ENCODE measurements at places on chromosomes 1 and 21.
A peak's percentile ranks its signal among the peaks of the same experiment; 100 is the strongest.

DNA sequence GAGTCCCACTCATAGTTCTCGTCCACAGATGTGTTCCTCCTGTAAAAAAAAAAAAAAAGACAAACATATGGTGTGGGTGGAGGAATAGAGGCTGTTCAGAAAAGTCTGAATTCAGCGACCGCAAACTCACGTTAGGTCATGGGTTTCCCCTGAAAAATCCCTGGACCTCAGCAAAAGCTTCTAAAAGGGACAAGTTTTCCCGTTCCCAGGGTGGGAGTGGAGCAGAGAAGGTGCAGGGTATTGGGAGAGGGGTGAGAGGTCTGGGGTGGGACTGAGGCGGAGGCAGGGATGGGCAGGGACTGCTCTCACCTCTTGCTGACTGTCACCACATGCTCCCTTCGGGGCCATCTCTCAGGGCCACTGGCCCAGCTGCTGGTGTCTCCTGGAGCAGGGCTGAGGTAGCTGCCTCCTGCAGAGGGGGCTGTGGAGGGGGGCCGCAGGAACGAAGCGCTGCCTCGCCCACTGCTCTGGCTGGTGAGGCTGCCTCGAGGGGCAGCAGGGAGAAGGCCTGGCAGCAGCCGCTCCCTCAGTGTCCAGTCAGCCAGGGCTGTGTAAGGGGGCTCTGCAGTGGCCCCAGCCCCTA, 2.6 kb upstream of the TAGLN2 start:
- no peak overlapping the region for H3K4me3 ChIP-seq
- no peak for DNase-seq
- no peaks in the 10 kb centered on the region for H3K27me3 ChIP-seq
- peaks cover 35% of the 10 kb centered on the region for H3K4me1 ChIP-seq
- H3K36me3 ChIP-seq, result no peaks in the 10 kb centered on the region

DNA sequence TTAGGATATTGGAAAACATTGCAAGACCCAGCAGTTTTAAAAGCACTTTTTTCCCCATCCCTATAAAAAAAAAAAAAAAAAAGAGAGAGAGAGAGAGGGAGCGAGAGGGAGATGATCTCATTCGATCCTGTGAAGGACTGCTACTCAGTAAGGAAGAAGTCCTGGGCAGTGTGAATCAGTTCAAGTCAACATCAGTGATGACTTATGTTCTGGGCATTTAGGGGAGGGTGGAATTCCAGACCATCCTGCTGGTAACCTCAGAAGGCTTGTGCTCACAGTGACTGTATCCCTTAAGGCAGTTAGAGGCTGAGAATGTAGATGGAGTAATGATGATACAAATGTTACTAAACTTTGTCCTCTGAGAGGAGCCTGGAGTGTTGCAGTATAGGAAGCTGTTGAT, 151.4 kb downstream of the TGFB2 start:
- H3K36me3 ChIP-seq, result no peaks in the 10 kb centered on the region
- H3K4me1 ChIP-seq, result peaks cover 6% of the 10 kb centered on the region
- peaks cover 8% of the 10 kb centered on the region for H3K27me3 ChIP-seq
- DNase-seq, result no peak
- H3K4me3 ChIP-seq, result no peak overlapping the region
- no peak overlapping the region for H3K27ac ChIP-seq

- H3K27ac ChIP-seq, result no peak overlapping the region
- H3K4me1 ChIP-seq, result no peaks in the 10 kb centered on the region
- no peaks in the 10 kb centered on the region for H3K27me3 ChIP-seq
- H3K4me3 ChIP-seq, result no peak overlapping the region
- H3K36me3 ChIP-seq, result no peaks in the 10 kb centered on the region
Observed at GRCh38 chr21:23131177-23131576, 2133.0 kb downstream of the NCAM2 start.

GRCh38 chr1:212107481-212107880, 71.9 kb downstream of the DTL start:
- H3K4me1 ChIP-seq, result peaks cover 12% of the 10 kb centered on the region
- H3K4me3 ChIP-seq, result no peak overlapping the region
- no peaks in the 10 kb centered on the region for H3K27me3 ChIP-seq

DNA sequence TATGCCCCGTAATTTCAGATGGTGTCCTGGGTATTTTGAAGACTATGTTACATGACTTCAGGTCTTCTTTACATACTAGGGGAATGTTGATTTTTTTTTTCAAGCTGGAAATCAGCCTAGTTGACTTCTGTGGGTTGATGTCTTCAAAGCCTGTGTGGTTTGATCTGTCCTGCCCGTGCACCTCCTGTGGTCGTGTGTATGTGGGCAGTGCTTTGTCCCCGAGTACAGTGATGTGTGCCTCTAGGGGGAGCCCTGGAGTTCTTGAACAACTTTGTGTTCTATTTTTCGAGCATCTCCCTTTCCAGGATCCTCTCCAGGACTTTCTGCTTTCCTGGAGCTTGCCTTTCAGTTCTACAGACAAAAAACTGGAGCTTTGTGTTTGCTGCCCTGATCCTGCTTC, 28.9 kb downstream of the OBSCN start:
- H3K27me3 ChIP-seq, result no peaks in the 10 kb centered on the region
- H3K27ac ChIP-seq, result no peak overlapping the region
- H3K4me1 ChIP-seq, result peaks cover 9% of the 10 kb centered on the region
- DNase-seq, result no peak
- H3K4me3 ChIP-seq, result no peak overlapping the region
- peaks cover 86% of the 10 kb centered on the region for H3K36me3 ChIP-seq

DNA sequence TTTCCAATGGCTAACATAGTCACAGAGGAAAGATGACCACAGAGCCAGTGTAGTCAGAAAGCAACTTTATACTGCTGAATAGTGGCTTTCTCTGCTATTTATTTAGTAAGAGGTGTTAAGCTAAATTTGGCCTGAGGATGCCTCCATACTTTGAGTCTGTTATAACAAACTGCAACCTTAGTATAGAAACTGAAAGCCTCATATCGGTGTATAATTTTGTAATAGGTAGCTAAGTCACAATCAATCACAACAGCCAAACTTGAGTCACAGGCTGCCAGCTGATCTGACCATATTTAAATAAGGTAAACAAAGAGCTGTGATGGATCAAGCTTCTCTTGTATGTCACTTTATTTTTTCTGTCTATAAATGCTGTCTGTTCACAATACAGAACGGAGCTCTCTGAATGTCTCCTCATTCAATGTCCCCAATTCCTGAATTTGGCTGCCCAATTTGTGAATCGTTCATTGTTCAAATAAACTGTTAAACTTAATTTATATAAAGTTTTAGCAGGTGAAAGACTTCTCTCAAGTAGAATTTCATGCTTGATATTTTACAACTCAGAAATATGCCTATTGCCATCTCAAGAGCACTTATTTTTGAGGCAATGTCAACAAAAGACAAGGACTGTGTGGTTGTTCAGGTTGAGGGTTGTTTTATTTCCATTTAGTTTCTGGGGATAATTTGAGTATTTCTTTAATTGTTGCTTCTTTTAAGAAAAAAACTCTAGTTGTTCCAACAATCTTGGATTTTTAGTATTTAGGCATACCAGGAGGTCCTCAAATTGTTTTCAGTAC, 339.7 kb upstream of the B3GALT2 start:
- DNase-seq, result no peak
- H3K27ac ChIP-seq, result no peak overlapping the region
- H3K4me3 ChIP-seq, result no peak overlapping the region
- H3K27me3 ChIP-seq, result no peaks in the 10 kb centered on the region

DNA sequence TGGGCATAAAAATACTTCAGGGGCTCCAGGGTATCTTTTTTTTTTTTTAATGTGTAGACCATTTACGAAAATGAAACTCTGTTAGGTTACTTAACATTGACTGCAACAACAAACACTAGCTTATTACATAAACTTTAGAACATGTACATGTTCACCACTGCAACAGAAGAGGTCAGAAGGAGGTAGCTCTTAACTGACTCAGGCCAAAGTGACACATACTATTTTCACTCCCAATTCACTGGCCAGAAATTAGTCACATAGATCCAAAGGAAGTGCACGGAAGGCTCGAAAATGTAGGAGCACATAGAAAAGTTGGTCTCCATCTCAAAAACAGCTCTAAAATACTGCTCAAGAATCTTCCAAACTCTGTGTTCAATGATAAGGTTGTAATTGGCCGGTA, 107.2 kb downstream of the AKT3 start:
- no peak for DNase-seq
- H3K27me3 ChIP-seq, result no peaks in the 10 kb centered on the region
- no peaks in the 10 kb centered on the region for H3K36me3 ChIP-seq
- peaks cover 15% of the 10 kb centered on the region for H3K4me1 ChIP-seq
- H3K27ac ChIP-seq, result no peak overlapping the region
- H3K4me3 ChIP-seq, result no peak overlapping the region

GRCh38 chr1:54461731-54462596, 55.8 kb upstream of the SSBP3 start:
- no peaks in the 10 kb centered on the region for H3K27me3 ChIP-seq
- peak overlapping the region; percentile 95 for H3K27ac ChIP-seq
- H3K4me1 ChIP-seq, result peaks cover 58% of the 10 kb centered on the region
- no peaks in the 10 kb centered on the region for H3K36me3 ChIP-seq
- H3K4me3 ChIP-seq, result no peak overlapping the region
- DNase-seq, result no peak

DNA sequence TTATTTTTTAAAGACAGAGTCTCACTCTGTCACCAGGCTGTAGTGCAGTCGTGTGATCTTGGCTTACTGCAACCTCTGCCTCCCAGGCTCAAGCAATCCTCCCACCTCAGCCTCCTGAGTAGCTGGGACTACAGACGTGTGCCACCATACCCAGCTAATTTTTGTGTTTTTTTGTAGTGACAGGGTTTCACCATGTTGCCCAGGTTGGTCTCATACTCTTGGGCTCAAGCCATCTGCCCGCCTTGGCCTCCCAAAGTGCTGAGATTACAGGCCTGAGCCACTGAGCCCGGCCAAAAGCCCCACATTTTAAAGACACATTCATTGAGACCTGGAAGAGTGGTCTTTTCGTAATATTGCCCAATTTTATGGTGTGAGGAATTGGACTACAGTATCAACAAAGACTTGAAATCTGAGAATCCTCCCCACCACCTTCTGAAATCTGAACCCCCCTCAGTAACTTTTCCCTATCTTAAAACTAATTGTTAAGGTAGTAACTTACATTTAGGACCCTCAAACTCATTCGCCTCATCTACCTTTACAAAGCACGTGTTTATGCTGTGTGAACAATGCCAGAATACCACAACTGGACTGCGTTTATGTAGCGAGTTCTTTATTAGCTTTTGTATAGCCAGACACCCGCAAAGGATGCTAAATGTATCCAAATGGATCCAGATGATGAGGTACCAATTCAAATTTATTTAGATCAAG, 2.7 kb downstream of the ERRFI1 start:
- no peak overlapping the region for H3K27ac ChIP-seq
- peaks cover 12% of the 10 kb centered on the region for H3K27me3 ChIP-seq
- DNase-seq, result no peak
- H3K4me1 ChIP-seq, result peaks cover 15% of the 10 kb centered on the region
- H3K4me3 ChIP-seq, result no peak overlapping the region
- H3K36me3 ChIP-seq, result no peaks in the 10 kb centered on the region

DNA sequence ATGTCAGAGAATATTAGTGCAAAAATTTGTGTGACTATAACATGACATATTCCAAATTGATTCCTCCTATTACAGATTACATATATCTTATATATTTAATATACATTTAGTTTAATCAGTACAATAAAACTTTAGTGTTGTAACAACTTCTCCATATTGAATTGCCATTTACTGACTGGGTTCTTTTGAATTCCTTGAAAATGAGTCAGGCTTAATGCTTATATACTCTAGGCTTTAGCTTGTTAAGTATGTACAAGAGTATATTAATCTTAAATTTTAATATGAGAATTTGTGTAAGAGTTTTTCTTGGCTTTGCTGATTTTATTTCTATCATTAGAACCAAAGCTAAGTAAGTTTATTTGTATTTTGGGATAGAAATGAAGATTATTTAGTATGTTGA, 40.3 kb downstream of the XPR1 start:
- DNase-seq, result no peak
- H3K36me3 ChIP-seq, result peaks cover 39% of the 10 kb centered on the region
- no peak overlapping the region for H3K4me3 ChIP-seq
- H3K27ac ChIP-seq, result no peak overlapping the region
- peaks cover 12% of the 10 kb centered on the region for H3K4me1 ChIP-seq

- no peaks in the 10 kb centered on the region for H3K27me3 ChIP-seq
- no peak overlapping the region for H3K27ac ChIP-seq
- no peaks in the 10 kb centered on the region for H3K4me1 ChIP-seq
- DNase-seq, result no peak
- H3K4me3 ChIP-seq, result no peak overlapping the region
Observed at GRCh38 chr1:92755541-92756461, 29.1 kb downstream of the EVI5 start.

DNA sequence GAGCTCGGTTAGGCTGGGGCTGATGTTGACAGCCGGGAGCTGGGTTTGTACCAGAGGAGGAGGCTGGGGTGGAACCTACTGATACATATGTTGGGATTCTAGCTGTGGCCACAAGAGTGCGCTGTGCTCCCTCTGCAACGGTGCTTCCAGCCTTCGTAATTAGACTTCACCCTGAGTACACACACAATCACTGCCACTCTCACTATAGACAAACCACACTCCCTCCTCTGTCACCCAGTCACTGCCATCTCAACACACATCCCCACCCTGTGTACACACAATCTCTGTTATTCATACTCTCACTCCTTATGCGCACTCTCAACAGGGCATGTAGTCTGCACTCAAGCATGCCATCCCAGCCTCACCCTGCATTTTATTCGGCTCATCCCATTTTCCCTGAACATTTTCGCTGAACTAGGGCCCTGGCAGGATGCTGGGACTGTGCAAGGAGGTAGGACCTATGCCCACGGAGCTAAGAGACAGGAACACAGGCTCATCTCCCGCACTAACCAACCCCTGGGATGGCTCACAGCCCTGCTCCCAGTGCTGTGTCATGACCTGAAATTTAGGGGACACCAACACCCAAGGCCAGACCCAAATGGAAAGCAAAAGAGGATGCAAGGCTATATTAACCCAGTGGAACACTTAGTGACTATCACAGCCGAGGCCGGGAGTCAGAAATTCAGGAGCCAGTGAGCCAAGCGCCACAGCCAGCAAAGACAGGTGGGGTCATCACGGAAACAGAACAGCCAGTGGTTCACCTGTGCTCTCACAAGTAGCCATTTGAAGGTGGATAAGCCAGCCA, 5.7 kb downstream of the GJB3 start:
- H3K27ac ChIP-seq, result no peak overlapping the region
- H3K4me1 ChIP-seq, result peaks cover 3% of the 10 kb centered on the region
- H3K4me3 ChIP-seq, result no peak overlapping the region
- no peaks in the 10 kb centered on the region for H3K36me3 ChIP-seq

DNA sequence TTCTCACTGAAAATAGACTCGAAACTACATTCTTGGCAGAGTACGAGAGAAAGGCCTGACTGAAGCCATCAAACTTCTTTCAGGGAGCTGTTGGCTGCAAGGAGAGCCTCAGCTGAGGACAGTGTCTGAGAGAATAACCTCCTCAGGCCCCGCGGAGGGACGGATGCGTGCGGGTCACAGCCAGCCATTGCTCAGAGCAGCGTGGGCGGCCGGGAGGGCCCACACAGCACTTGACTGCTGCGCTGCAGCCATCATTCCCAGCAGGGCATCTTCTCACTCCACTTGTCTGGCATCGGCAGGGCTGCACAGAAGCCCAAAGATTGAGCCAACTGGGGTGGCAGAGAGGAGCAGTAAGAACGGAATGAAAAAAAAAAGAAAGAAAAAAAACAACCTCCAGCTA, 113.5 kb downstream of the XCL2 start:
- no peaks in the 10 kb centered on the region for H3K4me1 ChIP-seq
- H3K36me3 ChIP-seq, result no peaks in the 10 kb centered on the region
- no peak for DNase-seq
- no peak overlapping the region for H3K27ac ChIP-seq
- no peaks in the 10 kb centered on the region for H3K27me3 ChIP-seq
